ENCODE measurements at places on chromosomes 3 and 15.

GRCh38 chr3:47772047-47772446 is 9.6 kb downstream of the SMARCC1 start:
- H3K27me3 ChIP-seq = no peaks in the 10 kb centered on the region
- no peak overlapping the region for H3K4me3 ChIP-seq
- H3K4me1 ChIP-seq = peaks cover 13% of the 10 kb centered on the region
- H3K27ac ChIP-seq = no peak overlapping the region
- DNase-seq = peak; percentile 7

- no peak overlapping the region for H3K27ac ChIP-seq
- H3K4me1 ChIP-seq = no peaks in the 10 kb centered on the region
- no peaks in the 10 kb centered on the region for H3K36me3 ChIP-seq
- no peak overlapping the region for H3K4me3 ChIP-seq
These were observed 70.1 kb upstream of the RORA start for GRCh38 chr15:61299075-61299763.

- no peaks in the 10 kb centered on the region for H3K27me3 ChIP-seq
- H3K4me1 ChIP-seq = no peaks in the 10 kb centered on the region
- peak overlapping the region; percentile 97 for H3K27ac ChIP-seq
These were observed 18.1 kb downstream of the CSPG4 start for GRCh38 chr15:75694241-75695182.

DNA sequence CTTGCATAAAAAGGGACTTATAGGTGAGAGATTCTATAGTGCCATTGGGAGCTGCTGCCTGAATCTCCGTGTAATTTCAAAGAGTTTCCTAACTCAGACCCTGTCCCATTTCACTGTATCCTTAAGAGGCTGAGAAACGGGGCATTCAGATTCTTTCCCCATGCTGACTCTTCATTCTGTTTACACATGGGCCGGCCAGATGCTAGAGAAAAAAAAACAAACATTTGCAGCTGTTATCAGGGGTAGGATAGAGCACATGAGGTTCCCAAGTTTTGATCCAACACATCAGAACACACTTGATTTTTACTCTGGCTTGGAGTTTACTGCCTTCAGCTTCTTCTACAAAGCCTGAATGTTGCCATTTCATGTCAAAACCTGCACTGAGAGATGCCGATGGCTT is 215.9 kb upstream of the TPRG1 start:
- no peaks in the 10 kb centered on the region for H3K27me3 ChIP-seq
- no peaks in the 10 kb centered on the region for H3K4me1 ChIP-seq
- DNase-seq = no peak
- no peak overlapping the region for H3K27ac ChIP-seq
- no peak overlapping the region for H3K4me3 ChIP-seq

DNA sequence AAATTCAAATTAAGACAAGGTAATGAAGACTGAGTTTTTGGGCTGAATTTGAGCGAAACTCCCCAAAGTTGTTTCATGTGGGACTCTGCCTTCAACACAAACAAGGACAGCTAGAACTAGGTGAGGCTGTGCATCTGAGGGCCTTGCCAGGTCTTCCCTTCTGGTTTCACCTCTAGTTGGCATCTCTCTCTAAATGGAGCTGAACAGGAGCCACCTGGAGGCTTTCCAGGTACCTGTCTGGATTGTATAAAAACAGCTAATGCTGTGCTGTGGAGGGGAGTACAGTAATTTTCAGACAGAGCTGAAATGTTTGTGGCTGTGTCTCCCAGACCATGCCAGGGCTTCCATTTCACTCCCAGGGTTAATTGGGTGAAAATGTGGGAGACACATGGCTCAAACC is 27.1 kb downstream of the TRIM71 start:
- H3K4me3 ChIP-seq = no peak overlapping the region
- H3K27me3 ChIP-seq = no peaks in the 10 kb centered on the region
- no peak overlapping the region for H3K27ac ChIP-seq
- H3K4me1 ChIP-seq = no peaks in the 10 kb centered on the region

DNA sequence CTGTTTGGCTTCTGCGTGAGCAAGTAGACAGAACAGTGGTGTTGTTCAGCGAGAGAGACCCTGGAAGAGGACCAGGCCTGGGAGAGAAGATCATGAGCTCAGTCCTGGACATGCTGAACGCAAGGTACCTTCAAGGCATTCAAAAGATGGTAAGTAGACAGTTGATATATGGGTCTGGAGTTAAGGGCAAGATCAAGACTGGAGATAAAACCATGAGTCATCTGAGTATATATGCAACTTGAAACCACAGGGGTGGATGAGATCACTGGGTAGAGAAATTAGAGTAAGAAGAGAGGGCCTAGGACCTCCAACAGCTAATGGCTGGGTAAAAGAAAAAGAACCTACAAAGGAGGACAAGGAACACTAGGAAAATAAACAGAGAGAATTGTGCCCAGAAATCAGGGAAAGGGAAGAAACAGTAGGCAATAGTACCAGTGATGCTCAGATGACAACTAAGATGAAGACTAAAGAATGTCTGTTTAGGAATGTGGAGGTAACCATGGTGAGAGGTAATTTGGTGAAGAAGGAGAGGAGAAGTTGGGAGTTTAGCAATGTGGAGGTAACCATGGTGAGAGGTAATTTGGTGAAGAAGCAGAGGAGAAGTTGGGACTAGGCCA is 343.2 kb upstream of the ADAMTS9 start:
- no peak for DNase-seq
- no peaks in the 10 kb centered on the region for H3K27me3 ChIP-seq
- no peak overlapping the region for H3K4me3 ChIP-seq
- H3K27ac ChIP-seq = no peak overlapping the region
- peaks cover 5% of the 10 kb centered on the region for H3K4me1 ChIP-seq

- H3K4me1 ChIP-seq = no peaks in the 10 kb centered on the region
- H3K36me3 ChIP-seq = no peaks in the 10 kb centered on the region
- no peak overlapping the region for H3K4me3 ChIP-seq
- DNase-seq = no peak
These were observed 28.3 kb downstream of the TAFA4 start for GRCh38 chr3:68904064-68904463.

GRCh38 chr3:57942388-57942787 is 65.8 kb upstream of the FLNB start:
- H3K27me3 ChIP-seq = no peaks in the 10 kb centered on the region
- peaks cover 46% of the 10 kb centered on the region for H3K4me1 ChIP-seq
- H3K27ac ChIP-seq = peak overlapping the region; percentile 62
- no peaks in the 10 kb centered on the region for H3K36me3 ChIP-seq
- no peak overlapping the region for H3K4me3 ChIP-seq

GRCh38 chr15:77243135-77243534 is 172.2 kb upstream of the TSPAN3 start:
- H3K27ac ChIP-seq = no peak overlapping the region
- no peak for DNase-seq
- H3K27me3 ChIP-seq = no peaks in the 10 kb centered on the region
- no peaks in the 10 kb centered on the region for H3K4me1 ChIP-seq

GRCh38 chr3:33050071-33050653 is 46.8 kb downstream of the GLB1 start:
- H3K27me3 ChIP-seq = no peaks in the 10 kb centered on the region
- H3K27ac ChIP-seq = no peak overlapping the region
- no peaks in the 10 kb centered on the region for H3K4me1 ChIP-seq
- no peaks in the 10 kb centered on the region for H3K36me3 ChIP-seq
- no peak for DNase-seq

DNA sequence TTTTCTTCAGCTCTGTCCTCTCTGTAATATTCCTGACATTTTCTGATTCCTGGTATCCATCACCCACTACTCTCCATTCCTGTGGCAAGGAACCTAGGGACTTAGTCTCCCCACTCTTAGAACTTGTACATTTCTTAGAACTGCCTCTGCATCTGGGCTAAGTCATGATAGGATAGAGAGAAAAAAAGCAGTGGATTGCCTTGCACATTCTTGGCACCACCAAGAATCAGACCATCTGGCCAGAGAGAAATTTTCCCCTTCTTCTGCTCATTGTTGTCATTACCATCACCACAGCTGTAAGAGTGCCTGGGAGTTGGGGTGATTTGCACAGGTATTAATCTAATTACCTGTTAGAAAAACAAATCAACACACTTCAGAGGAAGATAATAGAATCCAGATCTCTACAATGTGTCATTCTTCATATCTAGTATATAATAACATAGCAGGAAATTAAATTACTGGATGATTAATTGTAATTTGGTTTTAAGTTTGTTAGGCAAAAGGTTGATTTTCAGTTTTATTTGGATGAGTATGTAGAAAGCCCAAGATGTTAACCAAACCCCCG is 264.8 kb upstream of the ZPLD1 start:
- H3K36me3 ChIP-seq = no peaks in the 10 kb centered on the region
- DNase-seq = no peak
- H3K27ac ChIP-seq = peak overlapping the region; percentile 54
- H3K27me3 ChIP-seq = no peaks in the 10 kb centered on the region
- H3K4me1 ChIP-seq = peaks cover 15% of the 10 kb centered on the region
- H3K4me3 ChIP-seq = no peak overlapping the region

DNA sequence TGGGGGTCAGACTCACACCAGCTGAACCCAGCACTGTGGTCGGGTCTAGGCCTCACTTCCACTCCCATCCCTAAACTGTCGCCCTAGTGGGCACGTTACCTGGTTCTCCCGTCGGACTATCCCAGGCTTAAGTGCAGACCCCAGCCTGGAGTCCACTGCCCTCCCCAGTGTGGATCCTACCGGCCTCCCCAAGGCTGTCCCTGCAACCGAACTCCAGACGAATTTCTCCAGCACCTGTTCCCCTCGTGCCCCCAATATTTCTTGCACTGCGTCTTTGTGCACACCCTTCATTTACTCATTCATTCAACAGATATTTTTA is 26.5 kb downstream of the SLC41A3 start:
- no peak overlapping the region for H3K27ac ChIP-seq
- H3K4me1 ChIP-seq = no peaks in the 10 kb centered on the region
- DNase-seq = no peak
- no peak overlapping the region for H3K4me3 ChIP-seq
- no peaks in the 10 kb centered on the region for H3K27me3 ChIP-seq
- no peaks in the 10 kb centered on the region for H3K36me3 ChIP-seq

- DNase-seq = no peak
- H3K27me3 ChIP-seq = no peaks in the 10 kb centered on the region
- H3K36me3 ChIP-seq = no peaks in the 10 kb centered on the region
- peak overlapping the region; percentile 22 for H3K27ac ChIP-seq
These were observed 12.1 kb downstream of the EPHB1 start for GRCh38 chr3:134807189-134807588.

- no peaks in the 10 kb centered on the region for H3K36me3 ChIP-seq
- H3K4me1 ChIP-seq = no peaks in the 10 kb centered on the region
- H3K27ac ChIP-seq = no peak overlapping the region
- no peak overlapping the region for H3K4me3 ChIP-seq
- no peak for DNase-seq
These were observed 22.9 kb downstream of the GRAMD2A start for GRCh38 chr15:72174551-72175165.

DNA sequence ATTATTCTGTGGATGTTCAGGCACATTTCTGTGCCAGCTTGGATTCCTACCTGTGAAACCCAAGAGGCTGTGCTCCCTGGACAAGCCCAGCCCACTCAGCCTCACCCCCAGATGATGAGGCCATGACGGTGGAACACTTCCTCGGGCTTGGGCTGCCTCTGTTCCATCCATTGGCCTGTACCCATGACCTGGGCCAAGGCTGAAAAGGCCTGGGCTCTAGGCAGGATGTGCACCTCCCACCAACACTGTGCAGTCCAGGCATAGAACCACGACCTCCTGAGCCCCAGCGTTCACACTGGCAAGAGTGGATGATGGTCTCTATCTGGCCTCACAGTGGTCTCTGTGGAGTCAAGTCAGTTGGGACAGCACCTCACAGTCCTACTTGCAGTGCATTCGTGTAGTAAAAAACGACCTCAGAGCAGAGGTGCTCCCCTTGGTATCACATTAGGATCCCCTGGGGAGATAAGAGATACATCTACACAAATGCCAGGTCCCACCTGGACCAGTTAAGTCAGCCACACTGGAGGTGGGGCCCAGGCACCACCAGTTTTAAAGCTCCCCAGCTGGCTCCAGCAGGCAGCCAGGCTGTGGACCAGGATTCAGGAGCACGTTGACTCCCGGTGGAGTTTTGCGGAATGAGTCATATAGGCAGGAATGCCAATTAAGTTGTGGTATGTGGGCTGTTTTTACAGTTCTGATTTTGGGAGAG is 39.0 kb upstream of the IGF1R start:
- peaks cover 6% of the 10 kb centered on the region for H3K4me1 ChIP-seq
- H3K4me3 ChIP-seq = no peak overlapping the region
- no peak for DNase-seq
- no peaks in the 10 kb centered on the region for H3K27me3 ChIP-seq
- H3K27ac ChIP-seq = no peak overlapping the region

- no peak for DNase-seq
- H3K4me3 ChIP-seq = no peak overlapping the region
- H3K4me1 ChIP-seq = peaks cover 51% of the 10 kb centered on the region
- H3K27me3 ChIP-seq = no peaks in the 10 kb centered on the region
- H3K36me3 ChIP-seq = peaks cover 15% of the 10 kb centered on the region
- peak overlapping the region; percentile 92 for H3K27ac ChIP-seq
These were observed 2.4 kb downstream of the TUSC2 start for GRCh38 chr3:50325497-50326181.

DNA sequence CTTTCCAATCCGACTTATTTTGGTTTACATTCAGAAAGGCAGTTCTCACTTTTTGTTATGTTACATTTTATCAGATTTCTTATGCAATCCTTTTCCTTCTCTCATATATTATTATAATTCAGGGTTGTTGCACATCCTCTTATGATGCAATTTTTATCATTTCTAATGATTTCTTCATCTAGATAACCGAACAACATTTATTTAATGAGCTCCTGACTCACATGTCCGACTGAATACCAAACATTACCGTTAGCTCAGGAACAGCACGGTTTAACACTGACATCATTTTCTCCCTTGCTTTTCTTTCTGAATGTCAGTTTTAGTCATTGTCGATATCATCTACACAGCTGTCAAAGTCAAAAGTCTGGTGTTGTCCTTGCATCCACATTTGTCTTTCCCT is 199.2 kb downstream of the BCHE start:
- H3K27me3 ChIP-seq = no peaks in the 10 kb centered on the region
- no peak overlapping the region for H3K4me3 ChIP-seq
- H3K36me3 ChIP-seq = no peaks in the 10 kb centered on the region
- peaks cover 8% of the 10 kb centered on the region for H3K4me1 ChIP-seq
- no peak for DNase-seq

- H3K36me3 ChIP-seq = peaks cover 18% of the 10 kb centered on the region
- no peak overlapping the region for H3K4me3 ChIP-seq
- H3K4me1 ChIP-seq = no peaks in the 10 kb centered on the region
- no peaks in the 10 kb centered on the region for H3K27me3 ChIP-seq
- H3K27ac ChIP-seq = no peak overlapping the region
These were observed 7.2 kb downstream of the GHRL start for GRCh38 chr3:10285272-10286132.

GRCh38 chr3:169548194-169548593 is 115.3 kb downstream of the MECOM start:
- no peaks in the 10 kb centered on the region for H3K4me1 ChIP-seq
- H3K4me3 ChIP-seq = no peak overlapping the region
- H3K27me3 ChIP-seq = no peaks in the 10 kb centered on the region
- DNase-seq = no peak

Measured in sigmoid colon (tissue), 7 donors.